ENCODE measurements at places on chromosomes 3 and 15. TPM values are rescaled to one million over a fixed set of nuclear protein-coding genes. Genes with fewer than 3 reads are reported as not detected.

DNA sequence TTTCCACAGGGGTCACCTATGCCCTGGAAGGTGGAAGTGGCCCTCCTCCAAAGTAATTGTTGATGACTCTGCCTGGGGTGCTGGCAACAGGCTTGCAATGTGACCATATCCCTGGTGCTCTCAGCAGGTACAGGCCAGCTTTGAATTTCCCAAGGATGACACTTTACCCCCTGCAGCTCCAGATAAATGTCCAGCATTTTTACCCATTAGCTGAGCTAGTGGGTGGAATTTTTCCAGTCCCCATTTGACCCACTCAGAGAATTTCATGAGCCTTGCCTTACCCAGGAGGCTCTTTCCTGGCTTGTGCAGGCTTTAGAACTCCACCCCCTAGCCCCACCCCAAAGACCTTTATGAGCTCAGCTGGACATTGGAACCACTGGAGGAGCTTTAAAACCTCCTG lies 77.6 kb downstream of the ST8SIA2 start:
- no peak for DNase-seq

GRCh38 chr3:135844386-135844785 lies 121.1 kb upstream of the PPP2R3A start:
- no peak for DNase-seq

LTK gene
- 0.80 TPM for total RNA-seq

SYNPR gene
- total RNA-seq = not detected

CCDC39 gene
- total RNA-seq = 0.43 TPM

Data from GM12878 (cell line).